Muscle of leg (tissue), 16 donors: ENCODE measurements at places on chromosomes 2 and 18.

GRCh38 chr2:144479138-144479537 is 40.8 kb downstream of the ZEB2 start:
- DNase-seq = no peak

GRCh38 chr2:159454185-159454584 is 162.2 kb downstream of the BAZ2B start:
- no peak for DNase-seq

- no peak for DNase-seq
These were observed 162.3 kb downstream of the TCF4 start for GRCh38 chr18:55425698-55426097.

- no peak for DNase-seq
These were observed 111.7 kb upstream of the CYRIA start for GRCh38 chr2:16777123-16777870.
